Stimulated activated CD8-positive, alpha-beta memory T cell treated with anti-CD3 and anti-CD28 coated beads, Interleukin-7, amount 100 ng/mL, for 48 hours (primary cell): ENCODE measurements at places on chromosomes 4 and X.

DNA sequence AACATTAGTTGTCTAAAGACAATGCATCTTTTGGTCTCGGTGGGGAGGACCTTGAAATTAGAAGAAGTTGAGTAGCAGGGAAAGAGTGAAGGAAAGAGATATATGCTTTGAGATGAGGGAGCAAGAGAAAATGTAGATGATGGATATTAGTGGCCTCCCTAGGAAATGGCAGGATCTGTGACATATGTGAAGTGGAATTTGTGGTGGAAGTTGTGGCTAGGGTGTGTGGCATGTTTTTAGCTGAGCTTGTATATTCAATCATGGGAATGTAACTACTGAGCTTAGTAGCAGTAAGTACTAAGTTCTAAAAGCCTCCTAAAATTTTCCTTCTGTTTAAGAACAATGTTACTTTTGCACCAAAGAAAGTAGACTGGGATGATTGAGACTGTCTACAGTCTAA, 382.8 kb upstream of the CTSO start:
- DNase-seq = no peak

- no peak for DNase-seq
These were observed 64.1 kb downstream of the NEUROG2 start for GRCh38 chr4:112451831-112452230.

DNA sequence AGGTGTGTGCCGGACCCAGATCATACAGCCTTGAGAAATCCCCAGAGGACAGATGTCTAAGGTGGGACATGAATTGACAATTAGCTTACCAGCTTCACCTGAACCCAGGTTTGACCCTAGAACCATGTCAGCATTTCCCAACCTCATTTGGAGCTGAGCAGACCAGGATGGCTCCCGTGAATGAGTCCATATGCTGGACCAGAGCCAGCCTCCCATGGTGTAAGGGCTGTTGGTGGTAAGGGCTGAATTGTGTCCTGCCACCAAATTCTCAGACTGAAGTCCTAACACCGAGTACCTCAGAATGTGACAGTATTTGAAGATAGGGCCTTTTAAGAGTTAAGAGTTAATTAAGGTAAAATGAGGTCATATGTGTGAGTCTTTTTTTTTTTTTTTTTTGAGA, 88.3 kb downstream of the SLC34A2 start:
- DNase-seq = no peak

GRCh38 chr4:182738283-182739047, 178.7 kb downstream of the DCTD start:
- no peak for DNase-seq

DNA sequence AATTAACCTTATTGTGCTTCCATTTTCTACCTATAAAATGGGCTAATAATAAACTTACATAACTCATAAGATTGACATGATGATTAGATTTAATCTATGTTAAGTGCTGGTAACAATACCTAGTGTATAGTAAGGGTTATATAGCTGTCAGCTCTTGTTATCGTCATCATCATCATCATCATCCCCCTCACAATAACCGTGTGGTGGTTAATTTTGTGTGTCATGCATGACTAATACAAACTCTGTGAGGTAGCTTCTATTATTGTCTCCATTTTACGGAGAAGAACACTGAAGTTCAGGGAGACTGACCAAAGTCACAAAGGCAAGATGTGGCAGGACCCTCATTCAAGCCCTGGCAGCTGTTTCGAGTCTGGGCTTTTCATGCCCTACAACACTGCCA, 211.3 kb downstream of the PALLD start:
- DNase-seq = no peak

DNA sequence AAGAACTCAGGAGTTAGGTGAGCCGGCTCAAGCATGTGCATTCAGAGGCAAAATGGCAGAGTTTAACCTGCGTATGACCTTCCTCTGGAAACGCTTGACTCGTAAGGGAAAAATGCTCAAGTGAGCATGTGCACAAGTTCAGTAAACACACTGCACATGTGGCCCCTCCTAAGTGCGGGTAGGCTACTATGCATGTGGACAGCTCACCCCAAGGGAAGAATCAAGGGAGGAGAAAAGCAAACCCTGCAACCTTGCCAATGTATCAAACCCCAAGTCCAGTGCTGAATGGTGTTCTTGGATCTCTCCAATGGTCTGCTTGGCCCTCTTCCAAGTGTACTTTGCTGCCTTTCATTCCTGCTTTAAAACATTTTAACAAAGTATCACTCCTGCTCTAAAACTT, 407.1 kb downstream of the ADAM29 start:
- DNase-seq = no peak

GRCh38 chr4:8380511-8381415, 59.8 kb downstream of the ACOX3 start:
- DNase-seq = no peak

- no peak for DNase-seq
These were observed 39.6 kb downstream of the NUDT11 start for GRCh38 chrX:51456814-51457213.

DNA sequence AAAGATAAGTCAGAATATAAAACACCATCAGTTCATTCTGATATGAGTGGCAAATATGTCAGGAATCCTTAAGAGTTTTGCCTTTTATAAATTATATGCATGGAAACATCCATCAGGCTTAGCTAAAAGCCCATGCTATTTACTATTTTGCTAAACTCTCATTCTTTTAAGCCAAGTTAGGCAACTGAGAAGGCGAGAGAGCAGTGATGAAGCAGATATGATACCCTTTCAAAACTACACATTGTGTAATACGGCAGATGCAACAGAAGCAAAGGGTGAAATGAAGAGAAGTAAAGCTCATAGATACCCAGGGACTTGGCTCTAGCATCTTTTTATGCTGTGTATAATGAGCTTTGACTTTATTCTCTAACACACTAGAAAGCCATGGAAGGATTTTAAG, 95.8 kb downstream of the SLIT2 start:
- DNase-seq = no peak

DNA sequence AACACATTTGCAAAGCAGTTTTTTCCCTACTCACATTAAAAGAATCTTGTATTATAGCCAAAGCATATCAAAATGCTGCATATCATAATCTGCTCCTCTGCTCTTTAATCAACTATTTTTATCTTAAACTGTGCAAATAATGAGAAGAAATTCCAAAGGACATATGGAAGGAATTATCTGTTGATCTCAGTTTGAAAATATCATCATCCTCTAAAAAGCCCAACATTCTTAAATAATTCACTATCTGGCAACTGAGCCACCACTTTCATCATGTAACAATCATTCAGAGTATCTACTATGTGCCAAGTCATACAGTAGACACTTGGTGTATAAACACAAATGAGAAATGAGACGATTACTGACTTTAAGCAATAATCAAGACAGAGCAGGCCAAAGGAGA, 63.0 kb downstream of the PRSS12 start:
- no peak for DNase-seq

- no peak for DNase-seq
These were observed at the start of gene ARMCX4 for GRCh38 chrX:101485212-101485949. TSS of gene ARMCX4 (plus strand) at chrX:101485456. CDS start at chrX:101488590, 3,134 bp downstream.

- no peak for DNase-seq
These were observed 13.2 kb upstream of the SYTL5 start for GRCh38 chrX:37993176-37993575.

DNA sequence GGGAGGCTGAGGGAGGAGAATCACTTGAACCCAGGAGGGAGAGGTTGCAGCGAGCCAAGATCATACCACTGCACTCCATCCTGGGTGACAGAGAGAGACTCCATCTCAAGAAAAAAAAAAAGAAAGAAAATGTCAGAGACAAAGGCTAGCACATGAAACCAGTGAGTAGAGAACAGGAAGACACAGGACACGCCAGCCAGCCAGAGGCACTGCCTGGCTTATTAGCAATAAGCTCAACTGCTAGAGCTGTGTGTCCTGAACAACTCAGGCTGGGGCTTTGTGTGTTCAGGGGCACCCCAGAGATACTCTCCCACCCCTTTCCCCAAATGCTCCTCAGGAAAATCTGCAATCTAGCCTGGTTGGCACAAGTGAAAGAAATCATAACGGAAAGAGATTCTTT, 60.0 kb downstream of the RHOH start:
- no peak for DNase-seq

GRCh38 chr4:153780876-153781275, 8.0 kb downstream of the SFRP2 start:
- no peak for DNase-seq

DNA sequence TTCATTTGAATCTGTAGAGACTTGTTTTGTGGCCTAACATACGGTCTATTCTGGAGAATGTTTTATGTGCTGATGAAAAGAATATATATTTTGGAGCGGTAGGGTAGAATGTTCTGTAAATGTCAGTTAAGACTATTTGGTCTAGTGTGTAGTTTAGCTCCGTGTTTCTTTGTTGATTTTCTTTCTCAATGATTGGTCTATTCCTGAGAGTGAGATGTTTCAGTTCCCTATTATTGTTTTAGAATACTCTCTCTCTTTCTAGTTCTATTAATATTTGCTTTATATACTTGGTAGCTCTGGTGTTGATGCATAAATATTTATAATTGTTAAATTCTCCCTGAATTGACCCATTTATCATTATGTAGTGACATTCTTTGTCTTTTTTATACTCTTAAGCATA, 236.5 kb downstream of the GLUD2 start:
- DNase-seq = no peak

DNA sequence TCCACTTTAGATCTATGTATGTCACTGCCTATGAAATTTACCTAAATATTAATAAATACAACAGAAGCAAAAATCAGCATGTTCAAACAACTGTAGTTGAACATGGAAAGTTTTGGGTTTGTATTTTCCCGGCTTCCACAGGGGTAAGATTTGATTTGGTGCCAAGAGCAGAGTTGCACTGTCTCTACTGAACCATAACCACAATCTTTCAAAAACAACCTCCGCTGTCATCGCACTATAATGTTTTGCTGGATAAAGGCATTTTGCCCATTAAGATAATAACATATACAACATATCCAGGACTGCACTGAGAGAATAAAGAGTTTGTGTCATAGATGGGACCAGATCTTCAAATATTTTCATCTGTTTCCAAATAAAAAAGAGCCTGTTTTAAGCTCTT, 94.9 kb downstream of the TENM3 start:
- no peak for DNase-seq

GRCh38 chr4:172155838-172156345, 342.7 kb downstream of the GALNTL6 start:
- no peak for DNase-seq

DNA sequence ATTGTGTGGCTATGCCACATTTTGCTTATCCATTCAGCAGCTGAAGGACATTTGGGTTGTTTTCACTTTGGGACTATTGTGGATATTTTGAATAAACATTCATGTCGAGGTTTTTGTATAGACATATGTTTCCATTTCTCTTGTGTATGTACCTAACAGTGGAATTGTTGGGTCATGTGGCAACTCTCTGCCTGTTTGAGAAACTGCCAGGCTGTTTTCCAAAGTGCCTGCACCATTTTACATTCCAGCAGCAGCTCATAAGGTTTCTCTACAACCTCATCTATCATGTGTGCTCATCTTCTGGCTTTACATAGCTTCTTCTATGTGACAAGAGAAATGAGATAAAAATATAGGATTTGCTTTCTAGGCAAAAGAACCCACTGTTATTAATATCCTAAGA, 29.5 kb upstream of the TSPAN5 start:
- DNase-seq = no peak

DNA sequence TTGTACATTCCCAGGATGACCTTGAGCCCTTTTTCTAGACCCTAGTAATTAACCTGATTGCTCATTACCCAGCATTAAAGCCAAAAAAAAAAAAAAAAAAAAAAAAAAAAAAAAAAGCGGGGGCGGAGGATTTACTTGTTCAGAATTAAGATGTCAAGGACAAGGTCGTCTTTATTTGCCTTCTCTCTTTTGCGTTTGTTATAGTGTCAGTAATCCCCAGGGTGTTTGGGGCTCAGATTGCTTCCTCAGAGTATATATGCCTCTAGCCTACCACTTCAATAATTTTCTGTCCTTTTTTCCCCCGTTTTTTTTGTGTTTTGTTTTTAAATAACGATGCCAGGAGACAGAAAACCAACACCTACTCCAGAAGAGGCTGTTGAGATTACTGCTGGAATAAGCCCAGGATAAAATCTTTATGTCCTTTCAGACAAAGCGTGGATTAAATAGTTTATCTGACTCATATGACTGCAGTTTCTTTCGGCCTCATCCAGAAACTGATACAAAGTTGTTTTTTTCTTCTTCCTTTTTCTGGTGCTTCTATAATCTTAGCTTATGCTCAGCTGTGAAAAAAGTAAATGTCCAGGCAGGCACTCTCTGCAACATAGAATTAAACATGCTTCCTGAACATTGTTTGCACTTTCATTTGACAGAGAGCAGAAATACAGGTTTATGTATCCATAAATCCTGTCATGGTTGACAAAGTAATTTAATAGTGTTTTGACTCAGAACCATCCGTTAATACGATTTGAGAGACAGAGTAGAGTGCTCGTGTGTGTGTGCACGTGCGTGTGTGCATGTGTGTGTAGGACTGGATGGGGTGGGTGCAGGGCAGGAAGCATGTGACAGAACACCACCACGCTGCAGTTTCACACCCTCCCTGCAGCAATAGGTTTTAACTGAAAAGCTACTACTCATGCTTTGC, 138.6 kb downstream of the AFF1 start:
- DNase-seq = peak; percentile 38

DNA sequence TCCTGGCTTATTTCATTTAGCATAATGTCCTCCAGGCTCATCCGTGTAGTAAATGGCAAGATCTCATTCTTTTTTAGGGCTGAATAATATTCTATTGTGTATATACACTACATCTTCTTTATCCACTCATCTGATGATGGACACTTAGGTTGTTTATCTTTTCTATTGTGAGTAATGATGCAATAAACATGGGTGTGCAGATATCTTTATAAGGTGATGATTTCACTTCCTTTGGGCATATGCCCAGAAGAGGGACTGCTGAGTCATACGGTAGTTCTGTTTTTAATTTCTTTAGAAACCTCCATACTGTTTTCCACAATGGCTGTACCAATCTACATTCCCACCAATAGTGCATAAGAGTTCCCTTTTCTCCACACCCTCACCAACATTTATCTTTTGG, 317.6 kb upstream of the CNKSR2 start:
- DNase-seq = no peak

DNA sequence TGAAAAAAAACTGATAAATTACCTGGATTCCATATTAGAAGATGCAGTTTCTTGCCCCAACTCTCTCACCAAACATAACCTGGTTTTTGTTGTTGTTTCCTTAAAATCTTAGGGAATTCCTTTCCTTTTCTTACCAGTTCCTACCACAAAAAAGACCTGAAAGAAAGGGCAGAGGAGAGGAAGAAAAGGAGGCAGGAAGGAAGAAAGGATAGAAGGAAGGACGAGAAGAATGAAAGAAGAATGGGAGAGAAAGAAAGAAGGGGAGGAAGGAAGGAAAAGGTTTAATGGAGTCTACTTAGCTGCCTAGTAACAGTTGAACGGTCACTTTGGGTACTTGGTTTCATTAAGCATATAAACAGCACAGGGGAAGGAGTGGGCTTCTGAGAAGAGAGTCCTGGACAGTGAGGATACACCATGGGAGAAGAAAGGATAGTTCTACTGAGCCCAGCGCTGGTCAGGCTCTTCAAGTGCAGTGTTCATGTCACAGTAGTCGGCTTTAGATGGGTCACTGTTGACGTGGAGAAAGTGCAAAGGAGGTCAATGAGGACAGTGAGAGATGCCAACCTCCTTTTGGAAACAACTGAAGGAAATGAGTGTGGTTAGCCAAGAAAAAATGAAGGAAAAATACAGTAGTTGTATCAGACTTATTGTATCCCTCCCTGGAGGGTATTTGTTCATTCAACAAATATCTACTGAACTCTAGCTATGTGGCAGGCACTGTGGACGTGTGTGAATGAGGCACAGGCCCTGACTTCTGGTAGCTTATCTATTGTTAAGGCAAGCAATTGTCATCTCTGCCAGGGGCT, 1.1 kb upstream of the CHIC2 start:
- no peak for DNase-seq
